Ovary (tissue), 10 donors: ENCODE measurements at places on chromosomes 1 and 21. TPM values are rescaled to one million over a fixed set of nuclear protein-coding genes. Genes with fewer than 3 reads are reported as not detected.

Gene KCNJ9
- total RNA-seq = not detected

Gene CHD5
- 0.12 TPM for total RNA-seq

Gene LCE4A
- total RNA-seq = not detected

Gene CD164L2
- total RNA-seq = 0.89 TPM

Gene LINGO4
- 0.08 TPM for total RNA-seq

Gene CELA2A
- not detected for total RNA-seq

Gene ZNF695
- 0.72 TPM for total RNA-seq

Gene SPATA46
- not detected for total RNA-seq

Gene LIN28A
- not detected for total RNA-seq

Gene MEGF6
- 10.0 TPM for total RNA-seq

Gene SAMD13
- total RNA-seq = 1.0 TPM

Gene CLDN17
- total RNA-seq = not detected

Gene TNFSF4
- 0.99 TPM for total RNA-seq

Gene PIAS3
- total RNA-seq = 23.4 TPM

Gene RASSF5
- total RNA-seq = 4.0 TPM

Gene GUCA2B
- not detected for total RNA-seq

Gene BNIPL
- 0.23 TPM for total RNA-seq

Gene NUP210L
- not detected for total RNA-seq

Gene GPX7
- 11.3 TPM for total RNA-seq

Gene CLCA1
- not detected for total RNA-seq

Gene ARTN
- total RNA-seq = 1.3 TPM
